ENCODE measurements at places on chromosomes 4 and X.

- no peak for DNase-seq
Measured at GRCh38 chr4:48116582-48116981, 17.5 kb downstream of the TXK start.

DNA sequence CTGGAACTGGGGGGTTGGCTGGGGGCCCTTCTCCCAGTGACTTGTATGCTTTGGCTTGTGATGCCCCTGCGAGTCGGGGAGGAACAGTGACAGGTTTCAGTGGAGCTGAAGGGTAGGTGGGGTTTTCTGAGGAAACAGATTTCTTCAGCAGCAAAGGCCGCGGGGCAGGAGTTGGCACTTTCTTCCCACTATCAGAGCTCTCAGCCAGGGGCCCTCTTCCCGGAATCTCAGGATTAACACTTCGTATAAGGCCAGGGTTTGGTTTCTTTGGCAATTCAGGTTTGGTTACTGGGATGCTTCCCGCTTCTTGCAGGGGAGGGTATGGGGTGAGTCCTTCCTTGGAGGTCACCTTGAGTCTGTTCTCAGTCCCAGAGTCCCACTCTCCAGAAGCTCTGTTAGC, 75.4 kb downstream of the RPS3A start:
- no peak for DNase-seq

GRCh38 chrX:40169193-40170101, 71.7 kb upstream of the BCOR start:
- DNase-seq, result no peak

DNA sequence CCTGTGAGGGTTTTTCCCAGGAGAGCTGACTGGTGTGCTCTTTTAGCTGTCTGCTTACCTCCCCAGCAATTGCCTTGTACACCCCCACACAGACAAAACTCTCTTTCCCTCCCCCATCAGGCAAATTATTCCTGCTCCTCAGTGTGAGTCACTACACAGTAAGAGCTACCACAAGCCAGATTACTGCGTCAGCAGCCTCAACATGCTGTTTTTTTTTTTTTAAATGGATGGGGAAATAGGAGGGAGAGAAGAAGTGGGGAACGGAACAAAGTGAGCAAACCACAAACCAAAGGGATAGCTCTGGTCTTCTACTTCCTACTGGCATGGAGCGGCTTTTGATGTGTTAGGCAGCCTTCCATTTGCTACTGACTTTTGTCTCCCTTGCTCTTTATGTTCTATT, 107.5 kb upstream of the ACSL4 start:
- no peak for DNase-seq

- no peak for DNase-seq
Measured at GRCh38 chr4:165312506-165312905, 15.0 kb upstream of the MSMO1 start.

DNA sequence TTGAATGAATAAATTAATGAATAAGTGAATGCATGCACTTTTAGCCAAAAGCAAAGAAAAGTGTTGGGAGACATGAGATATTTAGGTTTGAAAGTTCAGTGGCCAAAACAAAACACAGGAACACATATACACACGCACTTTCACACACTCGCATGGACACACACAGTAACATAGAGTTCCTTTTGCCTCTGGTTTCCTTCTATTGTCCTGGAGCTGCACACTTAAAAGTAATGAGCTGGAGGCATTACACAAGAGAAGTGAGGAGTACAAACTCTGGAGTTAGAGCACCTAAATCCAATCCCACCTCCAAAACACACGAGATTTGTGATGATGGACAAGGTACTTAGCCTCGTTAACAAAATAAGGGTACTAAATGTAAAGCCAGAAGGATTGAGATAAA, 18.7 kb downstream of the PPA2 start:
- no peak for DNase-seq

DNA sequence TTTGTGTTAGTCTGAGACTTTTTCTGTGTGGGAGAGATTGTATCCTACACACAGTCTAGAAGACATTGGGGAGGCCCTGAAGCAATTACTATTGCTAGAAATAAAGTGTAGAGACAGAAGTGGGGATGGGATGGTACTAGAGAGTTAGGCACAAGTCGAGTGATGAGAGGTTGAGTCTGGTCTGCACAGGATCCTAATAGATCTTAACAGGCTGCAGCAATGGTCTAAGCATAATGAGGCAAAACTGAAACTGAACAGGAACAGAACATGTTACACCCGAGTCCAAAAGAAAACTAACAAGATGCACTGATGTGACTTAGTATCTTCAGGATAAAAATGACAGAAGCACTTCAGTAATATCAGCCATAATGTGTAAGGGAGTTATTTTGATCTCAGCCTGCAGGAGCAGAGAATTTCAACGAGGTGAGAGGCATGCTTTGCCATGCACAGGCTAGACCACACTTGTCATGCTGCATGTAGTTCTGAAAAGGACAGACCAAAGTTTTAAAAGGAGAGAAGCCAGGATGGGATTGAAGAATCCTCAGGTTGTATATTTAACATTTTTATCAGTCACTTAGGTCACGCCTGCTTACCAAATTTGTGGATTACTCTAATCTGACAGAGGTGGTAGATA, 205.8 kb upstream of the BOD1L1 start:
- DNase-seq, result no peak

GRCh38 chrX:8043121-8043520, 115.9 kb upstream of the PNPLA4 start:
- DNase-seq, result no peak

GRCh38 chr4:153966641-153967040, 177.8 kb upstream of the SFRP2 start:
- DNase-seq, result no peak

DNA sequence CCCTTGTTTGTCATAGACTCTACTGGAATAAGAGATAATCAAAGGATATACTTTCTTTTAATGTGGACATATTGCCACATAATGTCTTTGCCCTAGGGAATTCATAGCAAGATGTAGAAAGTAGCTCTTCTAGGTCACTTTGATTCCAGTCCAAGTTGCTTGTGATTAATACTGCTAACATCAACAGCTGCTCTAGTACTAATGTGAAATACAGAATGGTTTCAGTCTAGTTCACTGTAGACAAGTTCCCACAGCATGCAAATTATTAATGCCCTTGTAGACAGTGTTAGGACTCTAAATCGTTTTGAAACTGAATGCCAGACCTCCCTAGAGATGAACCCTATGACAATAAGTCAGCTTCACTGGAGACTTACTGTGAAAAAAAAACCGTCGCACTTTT, 494.6 kb upstream of the ATOH1 start:
- DNase-seq, result no peak

DNA sequence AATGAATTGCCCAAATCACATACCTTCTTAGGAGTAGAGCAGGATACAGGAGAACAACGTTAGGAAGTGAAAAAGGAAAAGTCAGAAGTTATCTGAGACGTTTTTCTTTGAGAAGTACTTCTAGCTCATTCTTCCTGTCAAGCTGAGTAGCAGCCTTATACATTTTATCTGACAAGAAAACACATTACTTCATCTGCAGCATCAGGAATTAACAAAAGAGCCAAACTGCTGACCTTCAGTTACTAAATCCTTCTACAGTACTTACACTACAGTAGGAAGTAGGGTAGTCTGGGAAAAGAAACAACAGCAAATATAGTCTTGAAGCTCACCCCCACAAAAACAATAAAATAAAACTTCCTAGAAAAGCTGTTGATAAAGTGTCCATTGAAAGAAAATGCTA, 57.0 kb downstream of the ATP11C start:
- DNase-seq, result no peak

DNA sequence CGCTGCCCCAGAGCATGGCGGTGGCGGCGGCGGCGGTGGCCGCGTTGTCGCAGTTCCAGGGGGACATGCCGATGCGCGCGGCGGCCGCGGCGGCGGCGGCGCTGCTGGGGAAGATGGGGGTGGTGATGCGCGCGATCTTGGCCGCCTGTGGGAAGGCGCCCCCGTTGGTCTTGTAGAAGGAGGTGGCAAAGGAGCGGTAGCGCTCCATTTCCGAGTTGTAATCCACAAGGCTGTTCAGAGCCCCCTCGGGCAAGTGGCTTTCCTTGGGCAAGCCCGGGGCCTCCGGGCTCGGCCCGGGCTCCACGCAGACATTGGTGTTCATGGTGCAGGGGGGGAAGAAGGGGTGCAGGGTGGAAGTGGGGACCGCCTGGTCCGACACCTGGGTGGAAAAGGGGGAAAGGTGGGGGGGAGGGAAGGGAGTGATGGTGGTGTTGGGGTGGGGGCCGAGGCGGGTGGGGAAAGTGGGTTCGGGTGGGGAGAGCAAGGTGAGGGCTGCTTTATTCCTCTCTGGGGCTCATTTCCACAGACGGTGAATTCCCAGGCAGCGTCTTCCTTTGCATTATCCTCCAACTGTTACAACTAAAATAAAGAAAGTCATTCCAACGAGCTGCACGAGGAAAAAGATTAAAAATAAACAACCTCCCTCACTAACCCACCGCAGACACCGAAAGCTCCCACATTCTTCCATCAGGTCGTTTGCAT, 3.1 kb downstream of the CXXC4 start:
- DNase-seq, result no peak

DNA sequence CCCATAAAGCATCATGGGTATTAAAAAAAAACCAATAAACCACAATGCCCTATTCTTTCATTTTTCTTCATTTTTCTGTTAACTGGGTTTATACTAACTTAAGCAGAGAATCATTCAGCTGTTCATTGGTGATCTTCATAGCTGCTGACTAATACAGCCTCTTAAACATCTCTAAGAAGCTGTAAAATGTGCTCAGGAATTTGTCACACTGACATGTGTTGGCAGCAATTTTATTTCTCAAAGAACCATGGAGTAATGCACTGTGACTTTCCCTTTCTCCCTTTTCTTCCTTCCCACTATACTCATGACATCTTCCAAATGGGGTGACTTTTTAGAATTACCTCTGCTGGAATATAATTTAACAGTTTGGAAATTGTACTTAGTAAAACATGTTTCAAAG, 315.4 kb downstream of the ANTXR2 start:
- DNase-seq, result no peak

DNA sequence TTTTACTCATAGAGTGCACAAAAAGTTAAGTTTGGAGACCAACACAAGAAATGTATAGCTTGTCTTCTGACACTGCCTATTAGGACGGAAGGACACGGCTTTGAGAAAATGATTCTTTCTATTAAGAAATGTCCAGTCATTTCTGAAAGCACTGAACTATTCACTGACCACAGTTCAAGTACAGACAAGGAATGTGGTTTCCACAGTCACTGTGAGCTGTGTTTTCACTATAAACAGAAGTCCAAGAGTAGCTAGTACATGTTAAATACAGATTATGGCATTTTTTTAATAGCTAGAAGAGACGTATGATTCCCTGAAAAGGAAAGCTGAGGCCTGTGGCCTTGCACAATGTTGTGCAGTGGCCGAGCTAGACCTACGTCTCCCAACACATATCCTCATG, 115.1 kb upstream of the GPM6A start:
- DNase-seq, result no peak

DNA sequence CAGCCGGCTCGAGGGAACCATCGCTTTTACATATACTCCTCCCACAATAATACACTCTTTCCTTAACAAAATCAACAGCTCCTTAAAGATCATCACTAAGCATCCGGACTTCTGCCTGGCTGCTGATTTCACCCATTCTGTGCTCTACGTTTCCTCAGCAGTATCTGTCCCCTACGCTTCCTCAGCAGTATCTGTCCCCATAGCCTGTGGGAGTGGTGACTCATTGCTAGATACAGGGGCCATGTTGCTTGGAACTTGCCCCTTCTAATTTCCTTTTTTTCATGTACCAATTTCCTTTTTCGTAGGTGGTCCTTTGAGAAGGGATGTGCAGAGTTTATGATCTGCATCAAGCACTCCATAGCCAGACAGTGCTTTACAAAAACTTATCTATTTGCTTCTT, 18.6 kb downstream of the MAP3K15 start:
- no peak for DNase-seq

DNA sequence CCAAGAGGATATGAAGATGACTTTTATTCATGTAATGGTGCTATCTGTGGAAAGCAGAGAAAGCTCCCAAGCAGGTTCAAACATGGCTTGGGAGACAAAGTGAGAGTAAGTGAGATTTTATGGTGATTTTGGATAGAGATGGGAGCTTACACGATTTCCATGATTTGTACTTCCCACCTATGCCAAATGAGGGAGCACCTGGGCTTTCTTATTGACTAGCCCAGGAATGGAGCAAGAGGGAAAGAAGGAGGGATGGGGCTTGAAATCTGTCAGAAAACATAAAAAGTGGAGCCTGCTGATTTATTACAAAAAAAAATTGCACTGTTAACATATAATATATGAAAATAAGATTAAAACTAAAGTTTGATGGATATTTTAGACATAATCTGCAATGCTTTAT, 703.5 kb upstream of the PABPC4L start:
- no peak for DNase-seq

- DNase-seq, result no peak
Measured at GRCh38 chr4:30753316-30753715, 33.1 kb downstream of the PCDH7 start.

DNA sequence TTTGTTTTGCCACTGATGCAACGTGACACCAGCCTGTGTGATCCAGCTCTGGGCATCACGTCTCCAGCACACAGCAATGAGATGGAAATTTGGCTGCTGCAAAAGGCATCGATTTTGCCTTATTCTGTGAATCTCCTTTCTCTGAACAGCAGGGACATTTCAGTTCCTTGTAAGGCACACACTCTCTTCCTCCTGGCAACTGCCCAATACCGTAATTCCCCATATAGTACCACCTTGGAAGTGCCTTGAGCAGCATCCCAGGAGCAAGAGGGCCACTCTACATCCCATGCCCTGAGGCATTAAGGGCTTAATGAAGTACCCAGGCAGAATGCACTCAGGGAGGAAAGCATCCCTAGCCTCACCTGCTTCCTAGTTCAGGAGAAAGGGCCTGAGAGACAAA, 10.5 kb upstream of the MAMLD1 start:
- DNase-seq, result no peak

GRCh38 chrX:49884290-49884862, 5.1 kb downstream of the USP27X start:
- DNase-seq, result no peak

GRCh38 chr4:45855857-45856256, 268.0 kb downstream of the GABRG1 start:
- DNase-seq, result no peak

GRCh38 chr4:128310266-128310697, 22.7 kb upstream of the PGRMC2 start:
- no peak for DNase-seq

- no peak for DNase-seq
Measured at GRCh38 chrX:67692246-67692645, 148.4 kb downstream of the AR start.

DNA sequence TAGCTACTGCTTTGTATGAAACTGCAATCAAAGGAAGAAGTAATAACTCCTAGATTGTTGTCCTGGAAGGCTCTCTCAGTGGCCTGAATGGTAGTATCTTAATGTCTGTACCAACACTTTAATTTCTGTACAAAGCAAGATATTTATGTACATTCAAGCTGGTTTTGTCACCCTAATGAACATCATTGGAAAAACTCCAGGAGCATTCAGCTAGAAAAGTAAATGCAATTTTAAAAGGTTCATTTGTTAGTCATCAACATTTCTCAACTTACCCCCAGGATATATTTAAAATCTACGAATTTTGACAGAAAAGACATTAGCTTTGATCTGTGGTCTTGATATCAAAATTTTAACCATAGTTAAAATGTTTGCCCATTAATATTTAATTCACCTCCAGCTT, 80.0 kb upstream of the FGF13 start:
- DNase-seq, result no peak
